ELR (cell line): ENCODE measurements at places on chromosomes 6 and 20.

- peak; percentile 62 for DNase-seq
These were observed 13.3 kb upstream of the SLC2A12 start for GRCh38 chr6:134065706-134066105.

GRCh38 chr6:151341476-151342195, 49.7 kb downstream of the ZBTB2 start:
- DNase-seq: no peak

GRCh38 chr6:165718491-165718891, 55.5 kb upstream of the PDE10A start:
- DNase-seq: no peak

DNA sequence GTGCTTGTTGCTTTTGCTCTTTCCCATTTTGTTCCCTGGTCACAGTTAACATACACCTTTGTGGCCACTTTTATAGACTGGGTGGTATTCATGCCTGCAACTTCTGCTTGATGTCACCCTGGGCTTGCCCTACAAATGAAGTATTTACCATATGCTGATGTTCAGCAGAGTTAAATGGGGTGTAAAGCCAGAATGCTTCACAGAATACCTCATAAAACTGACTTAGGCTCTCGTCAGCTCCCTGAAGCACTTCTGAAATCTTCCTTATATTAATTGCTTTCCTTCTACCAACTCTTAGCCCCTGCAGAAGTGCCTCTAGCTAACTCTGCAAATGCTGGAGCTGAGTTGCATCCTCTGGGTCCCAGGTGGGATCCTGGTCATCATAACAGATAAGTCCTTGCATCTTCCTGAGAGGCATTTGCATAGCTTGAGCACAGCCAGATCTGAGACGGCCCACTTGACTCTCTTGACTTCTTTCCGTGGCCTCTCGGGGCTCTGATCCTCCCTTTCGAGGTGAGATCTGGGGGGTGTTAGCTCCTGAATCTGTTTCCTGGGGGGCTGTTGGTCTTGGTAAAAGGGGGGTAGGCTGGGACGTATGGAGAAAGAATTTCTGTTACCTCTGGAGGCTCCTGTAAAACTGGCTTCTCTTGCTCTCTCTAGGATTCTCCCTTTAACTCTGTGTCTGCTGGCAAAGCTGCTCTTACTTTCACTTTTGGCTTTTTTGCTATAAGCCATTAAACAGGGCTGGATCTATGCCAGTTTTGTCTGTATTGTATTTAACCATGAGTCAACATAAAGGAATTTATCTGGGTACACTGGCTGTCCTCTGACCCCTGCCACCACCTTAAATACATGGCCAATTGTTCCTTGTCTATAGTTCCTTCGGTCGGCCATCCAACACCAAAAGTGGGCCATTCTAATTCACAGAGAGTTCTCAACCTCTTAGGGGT, 223.0 kb upstream of the SYNCRIP start:
- DNase-seq: peak; percentile 85

DNA sequence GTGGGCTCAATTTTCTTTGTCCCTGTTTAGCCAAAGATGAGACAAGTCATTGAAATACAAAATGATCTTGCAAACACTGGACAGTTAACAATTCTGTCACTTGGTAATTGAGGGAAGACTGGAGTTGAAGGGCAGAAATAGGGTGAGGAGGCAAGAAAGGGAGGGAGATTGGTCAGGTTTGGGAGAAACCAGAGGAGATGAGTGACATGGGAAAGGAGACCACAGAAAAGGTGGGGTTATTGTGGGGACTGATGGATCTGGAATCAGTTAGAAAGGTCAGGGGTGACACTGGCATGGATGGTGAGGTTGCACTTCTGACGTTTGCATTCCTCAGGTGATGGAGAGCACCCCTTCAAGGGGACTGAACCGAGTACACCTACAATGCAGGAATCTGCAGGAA, 693 bp downstream of the GTF2H4 start:
- DNase-seq: no peak

- DNase-seq: no peak
These were observed 937 bp downstream of the SPACA1 start for GRCh38 chr6:88048578-88048977.

DNA sequence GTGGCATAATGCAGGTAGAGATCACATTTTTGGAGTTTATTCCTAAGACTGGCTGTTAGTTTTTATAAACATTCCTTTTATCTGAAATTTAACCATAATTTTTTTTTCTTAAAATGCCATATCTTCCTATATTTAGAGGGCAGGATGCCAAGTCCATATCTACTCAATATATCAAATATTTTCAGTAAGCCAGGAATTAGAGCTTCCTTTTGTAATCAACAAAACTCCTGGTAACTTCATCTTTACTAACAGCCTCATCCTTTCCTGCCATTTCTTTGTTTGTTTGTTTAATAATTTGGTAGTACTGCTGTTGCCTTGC, 136.3 kb downstream of the OLIG3 start:
- DNase-seq: no peak

GRCh38 chr6:6682225-6682624, 93.7 kb downstream of the LY86 start:
- no peak for DNase-seq
